ENCODE measurements at places on chromosomes 7 and 10. TPM values are rescaled to one million over a fixed set of nuclear protein-coding genes. Genes with fewer than 3 reads are reported as not detected.
A peak's percentile ranks its signal among the peaks of the same experiment; 100 is the strongest.

SPDYE1 gene
- not detected for total RNA-seq

PDGFA gene
- 68.1 TPM for total RNA-seq

- H3K27me3 ChIP-seq: peaks cover 4% of the 10 kb centered on the region
- H3K36me3 ChIP-seq: no peaks in the 10 kb centered on the region
- no peak for DNase-seq
- H3K4me3 ChIP-seq: no peak overlapping the region
- H3K4me1 ChIP-seq: no peaks in the 10 kb centered on the region
- no peak overlapping the region for H3K27ac ChIP-seq
Measured at GRCh38 chr7:150951521-150951920, 26.6 kb downstream of the KCNH2 start.

GRCh38 chr10:6296828-6297251, 94.1 kb downstream of the PFKFB3 start:
- H3K27me3 ChIP-seq: no peaks in the 10 kb centered on the region
- H3K36me3 ChIP-seq: no peaks in the 10 kb centered on the region
- DNase-seq: no peak
- no peak overlapping the region for H3K4me3 ChIP-seq
- no peak overlapping the region for H3K27ac ChIP-seq
- H3K4me1 ChIP-seq: no peaks in the 10 kb centered on the region

- H3K4me1 ChIP-seq: no peaks in the 10 kb centered on the region
- H3K27ac ChIP-seq: no peak overlapping the region
- no peaks in the 10 kb centered on the region for H3K36me3 ChIP-seq
- H3K4me3 ChIP-seq: no peak overlapping the region
- DNase-seq: no peak
- H3K27me3 ChIP-seq: no peaks in the 10 kb centered on the region
Measured at GRCh38 chr10:89163265-89163995, 43.7 kb downstream of the CH25H start.

DNA sequence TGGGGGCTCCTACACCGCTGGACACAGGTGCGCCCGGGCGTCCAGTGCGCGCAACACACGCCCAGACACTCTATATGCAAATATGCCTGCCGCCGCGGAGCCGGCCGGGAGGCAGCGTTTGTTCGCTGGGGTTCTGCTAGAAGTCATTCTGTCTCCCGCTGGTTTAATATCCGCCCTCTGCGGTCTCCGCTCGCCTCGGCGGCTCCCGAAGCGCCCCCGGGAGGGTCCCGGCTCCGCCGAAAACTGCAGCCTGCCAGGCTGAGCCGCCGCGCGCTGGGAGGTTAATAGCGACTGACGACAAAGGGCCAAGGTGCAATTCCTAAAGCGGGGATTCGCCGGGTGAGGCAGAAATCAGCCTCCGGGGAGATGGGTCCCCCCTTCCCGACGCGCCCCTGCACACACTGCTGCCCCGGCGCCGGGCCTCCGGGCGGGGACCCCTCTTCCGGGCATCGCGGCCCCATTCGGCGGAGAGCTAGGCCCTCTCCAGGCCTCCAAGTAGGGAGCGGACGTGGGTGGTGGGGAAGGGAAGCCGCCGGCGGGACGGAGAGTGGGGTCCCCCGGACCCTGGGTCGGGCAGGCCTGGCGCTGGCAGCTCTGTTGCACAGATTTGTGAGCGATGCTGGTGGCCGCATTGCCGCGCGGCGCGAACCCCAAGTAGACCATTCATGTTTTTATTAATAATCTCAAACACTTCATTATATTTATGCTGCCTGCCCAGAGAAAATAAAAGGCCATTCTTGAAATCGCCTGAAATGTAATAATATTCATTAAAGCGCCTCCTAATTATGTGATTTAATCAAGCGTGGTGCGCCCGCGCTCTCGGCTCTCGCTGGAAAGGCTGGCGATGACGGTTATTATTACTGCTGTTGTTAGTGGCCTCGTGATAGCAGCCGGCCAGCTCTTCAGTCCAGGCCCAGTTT, 9.1 kb downstream of the EN2 start:
- no peak overlapping the region for H3K4me3 ChIP-seq
- no peak overlapping the region for H3K27ac ChIP-seq
- no peak for DNase-seq
- H3K27me3 ChIP-seq: peaks cover 83% of the 10 kb centered on the region
- H3K4me1 ChIP-seq: no peaks in the 10 kb centered on the region
- no peaks in the 10 kb centered on the region for H3K36me3 ChIP-seq

DNA sequence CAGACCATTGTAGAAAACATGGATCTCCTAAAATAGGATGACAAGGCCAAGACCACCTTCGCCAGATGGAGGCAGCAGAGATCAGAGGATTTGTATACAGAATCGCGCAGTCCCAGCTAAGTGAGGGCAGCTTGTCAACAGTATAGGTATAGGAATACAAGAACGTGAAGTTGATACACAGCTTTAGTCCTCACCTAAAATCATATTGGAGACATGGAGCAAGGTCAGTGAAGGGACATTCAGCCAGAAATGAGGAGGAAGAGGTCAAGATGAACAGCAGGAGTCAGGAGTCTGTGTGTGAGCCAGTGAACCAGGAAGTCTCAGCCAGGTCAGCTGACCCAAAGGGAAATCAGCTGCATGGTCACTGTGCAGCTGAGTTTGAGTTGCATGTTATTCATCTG, 263.4 kb upstream of the PRKCQ start:
- H3K27me3 ChIP-seq: no peaks in the 10 kb centered on the region
- H3K36me3 ChIP-seq: no peaks in the 10 kb centered on the region
- H3K4me1 ChIP-seq: no peaks in the 10 kb centered on the region
- DNase-seq: no peak
- H3K27ac ChIP-seq: no peak overlapping the region

GRCh38 chr10:130727766-130728490, 583.6 kb downstream of the TCERG1L start:
- DNase-seq: no peak
- H3K4me3 ChIP-seq: no peak overlapping the region
- no peak overlapping the region for H3K27ac ChIP-seq
- no peaks in the 10 kb centered on the region for H3K4me1 ChIP-seq
- H3K36me3 ChIP-seq: no peaks in the 10 kb centered on the region

DNA sequence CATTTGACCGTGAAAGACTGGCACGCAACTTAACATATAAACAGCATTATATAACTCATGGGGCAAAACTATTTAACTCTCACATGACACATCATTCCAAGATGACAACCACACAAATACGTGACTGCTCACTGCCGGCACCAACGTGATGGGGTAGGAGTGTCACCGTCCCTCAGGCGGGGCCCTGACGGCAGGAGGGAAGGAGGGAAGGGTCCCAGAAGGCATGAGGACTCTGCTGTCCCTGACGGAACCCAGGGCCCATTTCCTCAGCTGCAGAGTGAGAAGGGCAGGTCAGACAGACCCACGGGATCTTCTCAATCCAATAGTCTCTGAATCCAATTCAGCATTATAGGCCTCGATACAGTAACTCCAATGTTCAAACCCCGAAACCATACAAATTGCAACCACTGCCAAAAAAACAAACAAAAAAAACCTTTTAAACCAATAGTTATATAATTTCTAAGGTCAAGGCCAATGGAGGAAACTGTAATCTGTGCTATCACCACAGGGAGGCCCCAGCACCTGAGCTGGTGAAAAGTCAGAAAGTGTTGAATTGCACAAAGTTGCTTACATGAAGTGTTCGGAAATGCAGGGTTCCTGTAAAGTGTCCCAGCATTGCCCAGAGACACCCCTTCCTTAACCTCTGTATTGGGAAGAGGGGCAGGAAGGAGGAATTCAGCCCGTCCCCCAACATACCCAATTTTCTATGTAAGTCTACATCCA, 137.4 kb downstream of the TNS3 start:
- no peaks in the 10 kb centered on the region for H3K27me3 ChIP-seq
- H3K4me1 ChIP-seq: no peaks in the 10 kb centered on the region
- peak; percentile 23 for DNase-seq
- no peaks in the 10 kb centered on the region for H3K36me3 ChIP-seq

DNA sequence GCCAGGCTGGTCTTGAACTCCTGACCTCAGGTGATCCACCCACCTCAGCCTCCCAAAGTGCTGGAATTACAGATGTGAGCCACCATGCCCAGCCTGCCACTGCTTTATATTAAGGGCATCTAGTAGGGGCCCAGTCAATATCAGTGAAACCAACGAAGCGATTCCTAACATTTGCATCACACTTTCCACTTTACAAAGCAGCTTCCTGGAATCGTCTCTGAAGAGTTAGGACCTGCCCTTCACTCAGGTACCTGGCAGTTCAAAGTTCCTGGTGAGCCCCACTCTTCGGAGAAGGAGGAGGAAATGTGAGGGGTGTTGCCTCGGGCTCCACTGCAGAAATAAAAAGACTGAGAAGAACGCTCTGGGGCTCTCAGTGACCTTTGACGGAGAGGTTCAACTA, 31.1 kb upstream of the EZH2 start:
- DNase-seq: no peak
- no peaks in the 10 kb centered on the region for H3K27me3 ChIP-seq
- no peaks in the 10 kb centered on the region for H3K36me3 ChIP-seq
- H3K4me3 ChIP-seq: no peak overlapping the region
- no peaks in the 10 kb centered on the region for H3K4me1 ChIP-seq
